ENCODE measurements at places on chromosomes 1 and 21.

DNA sequence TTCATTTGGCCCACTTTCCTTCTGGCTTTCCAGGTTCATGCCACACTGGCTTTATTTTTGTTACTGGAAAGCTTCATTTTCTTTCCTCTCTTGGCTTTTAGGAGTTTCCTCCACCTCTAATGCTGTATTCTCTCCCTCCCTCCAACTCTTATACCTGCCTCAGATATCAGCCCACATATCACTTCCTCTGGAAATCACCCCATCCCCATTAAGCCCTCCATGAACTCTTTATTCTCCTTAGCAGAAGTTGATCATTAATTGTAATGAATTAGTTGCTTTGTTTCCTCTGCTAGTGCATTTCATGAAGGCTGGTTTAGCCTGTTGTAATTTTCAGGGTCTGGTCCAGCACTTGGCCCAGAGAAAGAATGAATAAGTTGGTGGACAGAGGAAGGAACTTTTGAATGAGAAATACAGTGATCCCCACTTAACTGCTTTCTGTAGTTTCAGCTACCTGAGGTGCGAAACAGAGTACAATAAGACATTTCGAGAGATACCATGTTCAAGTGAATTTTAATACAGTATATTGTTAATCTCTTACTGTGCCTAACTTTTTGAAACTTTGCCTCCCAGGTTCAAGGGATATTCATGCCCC is 1.7 kb downstream of the SOAT1 start:
- DNase-seq: no peak

DNA sequence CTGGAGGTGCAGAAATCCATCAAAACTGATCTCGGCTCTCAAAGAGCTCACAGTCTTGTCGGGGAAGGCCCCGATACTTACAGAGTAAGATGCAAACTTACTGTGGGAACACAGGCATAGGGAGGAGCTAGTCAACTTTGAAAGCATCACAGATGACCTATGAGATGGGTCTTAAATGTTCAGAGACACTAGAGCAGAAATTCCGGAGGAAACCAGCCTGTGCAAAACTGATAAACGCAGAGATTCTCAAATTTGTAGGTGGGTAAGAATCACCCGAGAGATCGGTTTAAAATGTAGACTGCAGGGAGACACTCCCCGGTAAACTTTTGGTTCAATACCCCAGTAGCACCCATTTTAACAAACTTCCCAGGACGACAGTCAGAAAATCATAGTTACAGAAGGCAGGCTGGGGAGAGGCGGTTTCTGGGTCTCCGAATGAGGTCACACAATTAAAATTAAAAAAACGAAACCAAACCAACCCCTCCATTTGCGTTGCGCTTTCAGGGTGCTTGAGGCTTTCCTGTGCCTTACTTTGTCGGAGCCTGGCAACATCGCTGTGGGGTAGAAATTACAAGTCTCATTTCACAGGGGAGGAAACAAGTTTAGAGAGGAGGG is 755 bp upstream of the THRAP3 start:
- peak; percentile 25 for DNase-seq

- peak; percentile 33 for DNase-seq
Observed at GRCh38 chr1:86409416-86410021, 13.4 kb upstream of the ODF2L start.

GRCh38 chr1:1622788-1623094 is 7.4 kb downstream of the MIB2 start:
- DNase-seq: no peak

DNA sequence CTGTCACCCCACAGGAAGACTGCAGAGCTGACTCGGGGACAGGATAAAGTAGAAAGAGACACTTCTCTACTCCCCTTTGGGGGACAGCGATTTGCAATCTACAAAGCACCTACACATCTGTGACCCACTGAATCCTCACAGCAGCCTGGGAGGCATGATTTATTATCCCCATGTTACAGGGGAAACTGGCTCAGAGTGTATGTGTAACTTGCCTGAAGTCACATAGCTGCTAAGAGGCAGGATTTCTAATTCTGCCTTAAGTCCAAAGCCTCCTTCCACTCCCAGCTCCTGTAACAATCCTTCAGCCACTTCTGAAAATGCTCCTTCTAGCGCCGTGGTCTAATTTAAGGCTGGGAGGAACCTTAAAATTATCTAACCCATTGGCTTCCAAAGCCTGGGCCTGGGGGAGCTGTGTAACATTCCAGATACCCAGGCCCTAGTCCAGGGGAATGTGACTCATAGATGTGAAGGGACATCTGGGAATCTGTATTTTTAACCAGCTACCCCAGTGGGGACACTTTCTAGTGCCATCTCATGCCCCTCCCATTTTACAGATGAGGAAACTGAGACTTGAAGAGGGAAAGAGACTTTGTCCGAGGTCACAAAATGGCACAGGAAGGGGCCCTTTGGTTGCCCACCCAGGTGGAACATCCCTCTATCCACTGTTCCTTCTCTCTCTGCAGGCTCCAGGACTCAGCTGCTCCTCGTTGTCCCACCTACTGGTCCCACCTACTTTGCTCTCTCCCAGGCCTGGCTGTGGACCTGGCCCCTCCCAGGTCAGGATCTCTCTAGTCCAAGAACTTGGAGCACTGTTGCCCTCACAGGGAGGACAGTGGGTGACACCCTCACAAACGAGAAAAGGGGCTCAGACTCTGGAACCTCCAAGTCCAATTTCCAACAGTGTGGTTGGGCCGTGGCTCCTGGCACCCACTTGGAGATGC is 48.9 kb downstream of the AHDC1 start:
- DNase-seq: no peak

GRCh38 chr1:119794876-119795240 is 16.4 kb downstream of the REG4 start:
- no peak for DNase-seq

GRCh38 chr1:973459-974292 is 7.4 kb downstream of the PLEKHN1 start:
- DNase-seq: no peak

- no peak for DNase-seq
Observed at GRCh38 chr1:233971753-233972152, 67.3 kb downstream of the SLC35F3 start.

- no peak for DNase-seq
Observed at GRCh38 chr1:176541663-176542062, 78.7 kb downstream of the PAPPA2 start.

- DNase-seq: no peak
Observed at GRCh38 chr1:87584586-87584985, 255.9 kb downstream of the LMO4 start.

GRCh38 chr1:151819976-151820623 is 11.5 kb downstream of the RORC start:
- no peak for DNase-seq

DNA sequence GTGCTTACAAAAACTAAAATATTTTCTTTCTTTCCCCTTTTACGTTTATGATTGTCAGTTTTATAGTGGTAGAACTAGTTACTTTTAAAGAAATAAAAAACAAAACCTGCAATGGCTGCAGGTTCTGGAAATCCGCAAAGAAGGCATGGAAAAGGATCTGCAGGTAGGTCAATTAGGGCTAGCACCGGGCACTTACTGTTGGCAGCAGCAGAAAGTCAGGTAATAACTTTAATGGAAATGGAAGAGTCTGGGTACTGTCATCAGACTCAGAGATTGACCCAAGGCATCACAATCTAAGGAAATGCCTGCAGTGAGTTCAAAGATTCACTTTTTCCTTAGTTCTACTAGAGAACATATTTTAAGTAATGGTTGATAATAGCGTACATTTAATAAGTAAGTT is 1136.3 kb upstream of the B3GALT2 start:
- no peak for DNase-seq

DNA sequence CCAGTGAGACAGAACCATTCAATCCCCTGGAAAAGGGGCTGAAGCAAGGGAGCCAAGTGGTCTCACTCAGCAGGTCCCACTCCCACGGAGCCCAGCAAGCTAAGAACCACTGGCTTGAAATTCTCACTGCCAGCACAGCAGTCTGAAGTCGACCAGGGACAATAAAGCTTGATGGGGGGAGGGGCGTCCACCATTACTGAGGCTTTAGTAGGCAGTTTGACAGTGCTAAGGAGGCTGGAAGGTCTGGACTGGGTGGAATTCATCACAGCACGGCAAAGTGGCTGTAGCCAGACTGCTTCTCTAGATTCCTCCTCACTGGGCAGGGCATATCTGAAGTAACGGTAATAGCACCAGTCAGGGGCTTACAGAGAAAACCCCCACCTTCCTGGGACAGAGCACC is 105.4 kb upstream of the GORAB start:
- no peak for DNase-seq

DNA sequence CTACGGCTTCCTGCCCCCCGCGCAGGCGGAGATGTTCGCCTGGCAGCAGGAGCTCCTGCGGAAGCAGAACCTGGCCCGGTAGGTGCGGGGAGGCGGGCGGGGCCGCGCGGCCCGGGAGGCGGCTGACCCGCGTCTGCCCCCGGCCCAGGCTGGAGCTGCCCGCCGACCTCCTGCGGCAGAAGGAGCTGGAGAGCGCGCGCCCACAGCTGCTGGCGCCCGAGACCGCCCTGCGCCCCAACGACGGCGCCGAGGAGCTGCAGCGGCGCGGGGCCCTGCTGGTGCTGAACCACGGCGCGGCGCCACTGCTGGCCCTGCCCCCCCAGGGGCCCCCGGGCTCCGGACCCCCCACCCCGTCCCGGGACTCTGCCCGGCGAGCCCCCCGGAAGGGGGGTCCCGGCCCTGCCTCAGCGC is 16.6 kb downstream of the NOC2L start:
- no peak for DNase-seq

- DNase-seq: no peak
Observed at GRCh38 chr1:231317306-231318014, 20.2 kb downstream of the EXOC8 start.

GRCh38 chr1:74733604-74734484 is 892 bp downstream of the TYW3 start:
- DNase-seq: peak; percentile 63

- no peak for DNase-seq
Observed at GRCh38 chr1:155279268-155279667, 2.0 kb downstream of the HCN3 start.

- no peak for DNase-seq
Observed at GRCh38 chr1:160993544-160994193, 27.3 kb downstream of the F11R start.

All from HEK293T (cell line).